ENCODE measurements at places on chromosomes 12 and 14.
A peak's percentile ranks its signal among the peaks of the same experiment; 100 is the strongest.

- DNase-seq, result no peak
Measured at GRCh38 chr12:76250256-76250655, 98.0 kb downstream of the BBS10 start.

DNA sequence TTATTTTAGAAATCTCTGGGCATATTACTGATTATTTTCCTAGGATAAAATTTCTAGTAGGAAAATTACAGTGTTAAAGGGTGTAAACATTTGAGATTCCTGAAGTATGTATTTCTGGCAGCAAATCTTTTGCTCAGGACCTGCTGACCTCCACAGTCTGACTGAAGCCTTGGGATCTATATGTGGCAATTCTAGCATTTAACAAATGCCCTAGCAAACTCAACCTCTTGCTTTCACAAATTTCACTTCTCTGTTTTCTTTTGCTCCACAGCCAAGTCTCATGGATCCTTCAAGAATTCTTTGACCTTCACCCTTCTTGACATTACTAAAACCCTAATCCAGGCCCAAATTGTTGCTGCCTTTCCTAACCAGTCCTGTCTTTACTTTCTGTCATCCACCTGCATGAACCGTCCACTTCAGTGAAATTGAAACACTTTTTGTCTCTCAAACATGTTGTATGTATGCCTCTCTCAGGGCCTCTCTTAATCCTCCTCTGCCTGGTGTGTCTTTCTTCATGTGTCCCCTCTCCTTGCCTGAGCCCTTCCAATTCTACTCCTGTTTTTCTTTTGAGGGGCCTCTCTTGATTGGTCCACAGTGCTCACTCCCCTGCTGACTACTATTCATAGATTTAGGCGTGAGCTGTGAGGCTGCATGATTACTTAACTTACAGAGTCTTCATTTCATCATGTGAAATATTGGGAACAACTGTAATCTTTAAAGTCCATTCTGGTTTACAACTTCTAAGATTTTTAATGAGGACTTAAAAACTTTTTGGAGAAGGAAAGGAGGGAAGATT lies 5.1 kb upstream of the DYRK4 start:
- no peak for DNase-seq

GRCh38 chr12:69653703-69654102 lies 43.0 kb upstream of the LRRC10 start:
- DNase-seq, result no peak

GRCh38 chr14:97806891-97807290 lies 1009.7 kb downstream of the VRK1 start:
- no peak for DNase-seq

DNA sequence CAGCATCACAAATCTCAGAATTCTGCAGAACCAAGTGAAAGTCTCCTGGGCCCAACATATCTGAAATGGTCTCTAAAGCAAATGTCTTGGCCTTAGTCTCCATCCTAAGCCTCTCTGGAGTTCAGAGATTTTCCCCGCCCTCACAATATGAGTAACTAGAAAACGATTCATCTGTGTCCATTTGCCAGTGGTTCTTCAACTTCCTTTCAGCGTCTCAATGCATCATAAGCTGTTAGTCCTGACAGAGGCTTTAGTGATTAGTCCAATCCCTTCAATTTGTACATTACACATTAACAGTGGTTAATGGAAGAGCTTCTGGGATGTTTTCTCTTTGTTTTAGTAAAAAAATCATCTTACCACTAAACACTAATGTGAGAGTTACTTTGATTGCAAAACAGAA lies 17.4 kb downstream of the NPC2 start:
- DNase-seq, result peak; percentile 30

GRCh38 chr12:10190558-10191388 lies 11.9 kb downstream of the TMEM52B start:
- DNase-seq, result no peak

GRCh38 chr12:53612978-53613377 lies 13.2 kb downstream of the ATF7 start:
- no peak for DNase-seq

DNA sequence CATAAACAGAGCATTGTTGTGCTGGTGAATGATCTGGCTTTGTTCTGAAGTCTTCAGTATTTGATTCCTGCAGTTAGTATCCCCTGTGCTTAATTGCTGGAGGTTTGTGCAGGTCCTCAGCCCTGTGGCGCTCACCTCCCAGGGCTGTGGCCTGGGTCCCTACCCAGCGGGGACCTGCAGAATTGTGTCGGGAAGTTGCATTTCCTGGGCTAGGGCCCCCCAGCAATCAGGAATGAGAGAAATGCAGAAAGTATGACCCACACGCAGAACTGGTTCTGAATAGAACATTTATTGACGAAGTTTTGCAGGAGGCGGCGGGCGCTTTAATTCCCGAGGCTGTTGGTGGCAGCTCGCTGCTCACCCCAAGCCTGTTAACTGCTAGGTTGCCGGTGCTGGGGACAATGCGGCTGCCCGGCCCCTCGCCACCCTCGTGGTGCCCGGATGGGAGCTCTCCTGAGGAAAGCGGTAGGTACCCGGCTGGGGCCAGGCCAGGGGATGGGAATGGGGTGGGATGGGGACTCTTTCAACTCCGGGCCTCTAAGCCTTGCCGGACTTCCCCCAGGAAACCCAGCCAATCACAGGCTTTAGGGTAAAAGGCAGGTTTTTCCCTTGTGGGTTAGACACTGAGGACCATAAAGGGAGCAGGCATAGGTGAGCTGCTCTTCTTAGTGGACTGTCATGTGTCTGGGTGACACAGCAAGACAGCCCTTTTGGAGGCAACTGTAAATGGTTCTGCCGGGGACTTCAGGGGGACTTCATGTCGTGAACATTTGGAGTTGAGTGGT lies 11.6 kb downstream of the PLEKHG3 start:
- DNase-seq, result no peak

- no peak for DNase-seq
Measured at GRCh38 chr12:104498211-104498801, 41.6 kb downstream of the CHST11 start.

- DNase-seq, result no peak
Measured at GRCh38 chr12:52246720-52247621, 13.9 kb downstream of the KRT7 start.

DNA sequence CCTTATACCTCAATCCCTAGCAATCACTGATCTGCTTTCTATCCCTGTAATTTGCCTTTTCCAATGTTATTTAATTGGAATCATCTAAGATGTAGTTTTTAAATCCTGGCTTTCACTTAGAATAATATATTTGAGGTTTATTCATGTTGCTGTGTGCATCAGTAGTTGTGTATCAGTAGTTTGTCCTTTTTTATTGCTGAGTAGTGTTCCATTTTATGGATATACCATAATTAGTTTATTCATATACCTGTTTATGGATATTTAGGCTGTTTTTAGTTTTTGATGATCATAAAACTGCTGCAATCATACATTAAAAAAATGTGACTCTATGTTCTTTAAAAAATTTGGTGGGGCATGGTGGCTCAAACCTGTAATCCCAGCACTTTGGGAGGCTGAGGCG lies 43.7 kb downstream of the FUT8 start:
- DNase-seq, result no peak

Data from amniotic stem cell (primary cell).